ENCODE measurements at places on chromosomes 11 and 22.

GRCh38 chr11:46690702-46691101, 9.7 kb downstream of the ARHGAP1 start:
- no peak for DNase-seq

- no peak for DNase-seq
Measured at GRCh38 chr11:8928205-8928604, 4.5 kb downstream of the C11orf16 start.

DNA sequence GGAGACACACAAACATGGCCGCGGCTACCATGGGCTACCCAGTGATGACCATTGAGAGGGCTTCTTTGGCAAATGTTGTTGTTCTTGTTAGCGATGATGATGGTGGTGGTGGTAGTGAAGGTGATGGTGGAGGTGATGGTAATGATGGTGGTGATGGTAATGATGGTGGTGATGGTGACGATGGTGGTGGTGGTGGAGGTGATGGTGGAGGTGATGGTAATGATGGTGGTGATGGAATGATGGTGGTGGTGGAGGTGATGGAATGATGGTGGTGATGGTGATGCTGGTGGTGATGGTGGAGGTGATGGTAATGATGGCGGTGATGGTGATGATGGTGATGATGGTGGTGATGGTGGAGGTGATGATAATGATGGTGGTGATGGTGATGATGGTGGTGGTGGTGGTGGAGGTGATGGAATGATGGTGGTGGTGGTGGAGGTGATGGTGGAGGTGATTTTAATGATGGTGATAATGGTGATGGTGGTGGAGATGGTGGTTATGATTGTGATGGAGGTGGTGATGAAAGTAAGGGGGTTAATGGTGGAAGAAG, 16.3 kb upstream of the WNT7B start:
- no peak for DNase-seq

GRCh38 chr22:37417677-37418348, 9.5 kb downstream of the ELFN2 start:
- DNase-seq: no peak

DNA sequence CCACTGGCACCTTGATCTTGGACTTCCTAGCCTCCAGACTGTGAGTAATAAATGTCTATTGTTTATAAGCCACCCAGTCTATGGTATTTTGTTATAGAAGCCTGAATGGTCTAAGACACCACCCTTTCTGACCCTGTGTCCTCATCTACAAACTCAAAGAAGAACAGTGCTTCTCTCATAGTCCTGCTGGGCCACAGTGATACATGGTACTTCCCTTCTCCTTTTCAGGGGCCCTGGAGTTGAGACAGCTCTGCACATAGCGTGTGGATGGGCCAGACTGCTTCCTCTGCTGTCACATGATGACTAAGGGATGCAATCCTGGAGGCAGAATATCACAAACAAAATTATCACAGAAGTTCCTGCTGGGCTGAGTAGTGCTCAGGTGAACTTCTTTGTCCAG, 5.0 kb downstream of the KCNJ11 start:
- no peak for DNase-seq

Measured in left forelimb (tissue), 1 donor.